ENCODE measurements at places on chromosomes 16 and 17.

GRCh38 chr16:63442246-63442645 lies 1406.0 kb upstream of the CDH8 start:
- DNase-seq: no peak

DNA sequence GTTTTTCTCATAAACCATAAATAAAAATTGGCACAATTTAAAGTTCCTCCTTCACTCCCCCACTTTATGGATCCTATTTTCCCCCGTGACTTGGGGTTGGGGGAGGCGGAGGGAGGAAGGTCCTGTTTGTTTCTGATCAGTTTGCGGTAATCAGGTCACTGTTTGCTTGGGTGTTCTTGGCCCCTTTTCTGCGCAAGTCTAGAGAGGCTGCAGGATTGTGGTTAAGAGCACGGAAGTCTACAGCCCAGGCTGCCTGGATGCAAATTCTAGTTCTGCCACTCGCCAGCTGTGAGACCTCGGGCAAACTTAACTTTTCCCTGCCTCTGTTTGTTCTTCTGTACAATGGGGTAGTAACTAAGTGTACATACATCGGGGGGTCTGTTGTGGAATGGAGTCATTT lies 12.1 kb downstream of the ATP2C2 start:
- DNase-seq: no peak

DNA sequence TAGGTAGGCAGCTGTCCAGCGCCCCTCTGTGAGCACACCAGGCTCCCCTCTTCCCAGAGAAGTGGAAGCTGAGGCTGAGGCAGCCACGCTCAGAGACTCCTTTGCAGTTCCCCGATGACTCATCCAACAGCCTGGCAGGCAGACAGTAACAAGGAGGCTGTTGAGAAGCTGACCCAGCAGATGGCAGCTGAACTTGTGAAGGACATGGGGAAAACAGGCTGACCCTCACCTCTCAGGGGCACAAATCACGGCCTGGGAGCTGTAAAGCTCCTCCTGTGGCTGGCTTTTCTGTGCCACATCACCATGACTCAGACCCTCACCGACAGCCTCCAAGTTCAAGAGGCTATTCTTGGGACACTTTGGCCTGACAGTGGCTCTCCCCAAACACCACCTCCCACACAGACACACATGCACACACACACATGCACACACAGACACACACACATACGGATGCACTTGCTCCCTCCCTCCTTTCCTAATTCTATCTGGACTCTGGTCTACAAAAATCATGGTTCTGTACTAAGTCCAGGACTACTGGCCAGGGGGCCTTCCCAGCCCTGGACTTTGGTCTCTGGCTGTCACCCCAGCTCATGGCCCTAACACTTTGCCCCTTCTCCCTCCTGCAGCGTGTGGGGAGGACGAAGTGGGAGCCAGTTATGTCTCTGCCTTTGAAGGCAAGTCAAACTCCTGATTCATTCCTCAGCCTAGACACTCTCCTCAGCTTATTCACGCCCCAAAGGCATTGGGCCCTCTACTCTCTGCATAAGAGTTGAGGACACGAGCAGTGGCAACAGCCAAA lies 23.2 kb downstream of the MAP3K14 start:
- DNase-seq: no peak

DNA sequence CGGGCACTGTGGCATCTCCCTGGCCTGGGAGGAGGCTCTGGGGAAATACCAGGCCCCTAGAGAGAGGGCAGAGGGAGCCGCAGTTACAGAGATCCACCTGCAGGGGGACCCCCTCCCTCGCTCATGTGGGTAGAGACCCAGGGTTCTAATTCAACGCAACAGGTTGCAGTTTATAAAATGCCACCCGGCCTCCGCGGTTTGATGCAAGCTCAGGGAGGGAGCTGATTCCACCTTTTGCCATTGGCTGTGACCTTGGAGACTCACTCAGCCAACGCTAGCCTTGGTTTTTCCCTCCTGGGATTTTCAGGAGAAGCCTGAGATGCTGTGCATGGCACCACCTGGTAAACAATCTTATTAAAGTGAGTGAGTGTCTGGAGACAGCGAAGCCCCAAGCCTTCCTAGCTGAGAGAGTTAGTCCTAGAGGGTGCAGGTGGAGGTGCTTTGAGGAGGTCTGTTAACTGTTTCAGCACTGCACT lies 12.1 kb downstream of the TTLL6 start:
- DNase-seq: peak; percentile 57

GRCh38 chr17:54085934-54086333 lies 263.2 kb downstream of the KIF2B start:
- no peak for DNase-seq

- no peak for DNase-seq
Observed at GRCh38 chr16:54027995-54028394, 258.6 kb downstream of the IRX3 start.

GRCh38 chr17:20206591-20206990 lies 197.4 kb downstream of the SPECC1 start:
- no peak for DNase-seq

GRCh38 chr16:11801481-11802021 lies 4.5 kb upstream of the ZC3H7A start:
- no peak for DNase-seq

- DNase-seq: no peak
Observed at GRCh38 chr16:3348547-3349167, 7.0 kb upstream of the OR2C1 start.

- no peak for DNase-seq
Observed at GRCh38 chr17:27239046-27239445, 54.9 kb upstream of the WSB1 start.

DNA sequence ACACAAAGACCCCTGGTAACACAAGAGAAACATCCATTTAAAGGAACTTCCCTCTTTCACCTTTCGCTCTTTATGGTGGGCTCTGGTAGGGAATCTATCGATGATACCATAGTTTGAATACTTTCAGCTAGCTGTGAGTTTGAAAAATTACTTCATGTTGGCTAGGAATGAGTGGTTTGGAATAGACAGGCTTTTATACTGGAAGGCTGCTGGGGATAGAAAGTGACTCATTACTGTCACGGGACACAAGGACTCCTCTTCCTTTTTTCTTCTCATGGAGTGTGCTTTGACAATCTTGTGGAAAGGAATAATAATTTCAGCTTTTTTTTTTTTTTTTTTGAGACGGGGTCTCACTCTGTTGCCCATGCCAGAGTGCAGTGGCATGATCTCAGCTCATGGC lies 76.9 kb downstream of the CYB561 start:
- no peak for DNase-seq
